ENCODE measurements at places on chromosomes 16 and 17. TPM values are rescaled to one million over a fixed set of nuclear protein-coding genes. Genes with fewer than 3 reads are reported as not detected.

ABCC11 gene
- total RNA-seq, result not detected

PCYT2 gene
- total RNA-seq, result 28.4 TPM

AARS1 gene
- total RNA-seq, result 62.2 TPM

KRT14 gene
- not detected for total RNA-seq

COL1A1 gene
- 26.8 TPM for total RNA-seq

P3H4 gene
- 7.0 TPM for total RNA-seq

NLRC3 gene
- total RNA-seq, result 1.1 TPM

GAS2L2 gene
- 0.27 TPM for total RNA-seq

C16orf92 gene
- not detected for total RNA-seq

HEXIM2 gene
- total RNA-seq, result 8.9 TPM

ABCA10 gene
- 6.4 TPM for total RNA-seq

PERCC1 gene
- total RNA-seq, result 0.27 TPM

FNDC8 gene
- not detected for total RNA-seq

TMC7 gene
- total RNA-seq, result 1.1 TPM

BCL6B gene
- total RNA-seq, result 13.1 TPM

RPRML gene
- 0.32 TPM for total RNA-seq

HOXB7 gene
- total RNA-seq, result 0.30 TPM

OSGIN1 gene
- total RNA-seq, result 4.7 TPM

MEIOC gene
- not detected for total RNA-seq

MT1E gene
- total RNA-seq, result 123 TPM

APOBR gene
- 0.47 TPM for total RNA-seq

DOC2A gene
- 0.82 TPM for total RNA-seq

RCVRN gene
- total RNA-seq, result 0.12 TPM

PRR15L gene
- not detected for total RNA-seq

NPIPA5 gene
- 9.9 TPM for total RNA-seq

TEKT3 gene
- total RNA-seq, result 0.40 TPM

HP gene
- 80.3 TPM for total RNA-seq

HBQ1 gene
- total RNA-seq, result not detected
